ENCODE measurements at places on chromosomes 5 and 9.

- no peak for DNase-seq
Observed at GRCh38 chr5:149405550-149406202, 26.6 kb upstream of the IL17B start.

DNA sequence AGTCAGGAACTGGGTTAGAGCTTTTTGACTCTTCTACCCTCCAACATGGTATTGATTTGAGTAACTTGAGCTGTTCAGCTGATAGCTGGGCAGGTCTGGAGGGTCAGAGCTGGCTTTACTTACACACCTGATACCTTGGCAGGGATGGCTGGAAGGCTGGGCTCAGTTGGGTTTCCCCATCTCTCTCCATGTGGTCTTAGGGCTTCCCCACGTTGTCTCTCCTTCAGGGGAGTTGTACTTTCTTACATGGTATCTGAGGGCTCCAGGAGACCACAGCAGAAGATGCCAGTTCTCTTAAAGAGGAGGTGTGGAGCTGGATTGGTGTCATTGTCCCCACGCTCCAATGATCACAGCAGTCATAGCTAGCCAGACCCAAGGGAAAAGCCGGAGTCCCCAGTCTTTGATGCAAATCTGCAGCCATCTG lies 25.6 kb downstream of the ISOC1 start:
- no peak for DNase-seq

GRCh38 chr5:136772491-136772890 lies 407.1 kb upstream of the TRPC7 start:
- no peak for DNase-seq

DNA sequence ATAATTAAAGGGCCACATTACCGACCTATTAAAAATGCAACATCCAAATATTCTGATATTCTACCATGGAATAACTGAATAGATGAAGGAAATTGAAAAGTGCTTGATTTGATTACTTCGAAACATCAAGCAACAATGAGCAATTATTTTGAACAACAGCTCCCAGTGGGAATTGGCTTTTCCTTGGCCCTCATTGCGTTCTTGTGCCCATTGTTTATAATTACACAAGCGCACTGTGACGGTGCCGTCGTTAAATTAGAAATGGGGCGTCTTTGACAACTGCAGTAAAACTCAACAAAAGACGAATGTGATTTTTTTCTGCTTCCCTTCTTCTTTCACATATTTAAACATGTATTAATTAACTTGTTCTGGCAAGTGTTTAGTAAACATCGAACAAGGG lies 61.6 kb downstream of the CDH6 start:
- no peak for DNase-seq

- no peak for DNase-seq
Observed at GRCh38 chr5:65307088-65307487, 174.6 kb downstream of the ADAMTS6 start.

DNA sequence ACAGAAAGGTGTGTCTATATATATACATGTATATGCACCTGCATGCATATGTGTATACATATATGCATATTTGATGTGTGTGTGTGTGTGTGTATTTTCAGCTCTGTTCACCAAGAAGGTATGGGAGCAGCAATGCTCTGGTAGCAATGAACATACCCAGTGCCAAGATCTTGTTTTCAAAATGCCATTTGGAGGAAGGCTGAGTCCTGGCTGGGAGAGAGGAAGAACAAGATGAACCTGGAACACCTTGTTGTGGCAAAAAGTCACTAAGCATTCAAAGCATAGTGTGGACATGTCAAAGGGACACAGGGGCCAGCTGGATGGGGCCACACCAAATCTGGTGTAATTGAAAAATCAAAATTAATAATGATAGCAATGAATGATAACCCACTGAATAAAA lies 31.8 kb upstream of the NEK6 start:
- DNase-seq, result no peak

DNA sequence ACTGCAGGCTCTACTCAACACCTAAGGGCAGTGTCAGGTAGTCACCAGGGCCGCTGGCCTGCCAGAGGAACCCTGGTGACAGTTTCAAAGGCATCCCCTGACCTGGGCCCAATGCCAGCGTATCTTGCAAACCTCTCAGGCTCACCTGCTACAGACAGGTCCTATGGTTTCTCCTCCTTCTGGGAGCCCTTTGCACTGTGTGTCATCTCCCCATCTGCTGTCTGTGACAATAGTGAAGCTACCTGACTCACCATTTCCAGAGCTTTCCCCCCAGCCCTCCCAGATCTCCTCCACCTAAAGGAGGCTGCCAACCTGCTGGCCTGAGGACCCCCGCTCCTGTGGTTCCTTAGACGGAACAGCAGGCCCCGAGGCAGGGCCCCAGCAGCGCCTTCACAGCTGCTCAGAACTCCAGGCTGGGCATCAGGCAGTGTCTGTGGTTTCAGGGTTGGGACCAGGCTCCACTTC lies 203.1 kb downstream of the FSTL4 start:
- peak; percentile 78 for DNase-seq

GRCh38 chr9:16223074-16223871 lies 647.2 kb downstream of the BNC2 start:
- DNase-seq, result no peak

DNA sequence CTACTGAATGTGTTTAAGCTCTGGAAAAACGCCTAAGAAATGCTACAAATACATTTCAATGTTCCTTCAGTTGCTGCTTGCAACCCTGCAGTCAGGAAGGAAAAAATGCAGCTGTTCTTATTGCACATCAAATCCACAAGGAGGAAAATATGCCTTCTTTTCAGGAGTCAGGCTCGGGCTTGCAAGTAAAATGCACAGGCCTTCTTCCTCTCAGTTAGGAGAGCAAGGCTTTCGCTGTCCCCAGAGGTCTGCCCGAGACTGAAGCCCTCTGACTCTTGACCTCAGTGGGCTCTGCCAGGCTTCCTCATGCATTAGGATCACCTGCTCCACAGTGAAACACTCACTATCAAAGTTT lies 899 bp upstream of the SHC3 start:
- DNase-seq, result no peak

GRCh38 chr9:36035006-36035405 lies 1.7 kb upstream of the RECK start:
- DNase-seq, result no peak

DNA sequence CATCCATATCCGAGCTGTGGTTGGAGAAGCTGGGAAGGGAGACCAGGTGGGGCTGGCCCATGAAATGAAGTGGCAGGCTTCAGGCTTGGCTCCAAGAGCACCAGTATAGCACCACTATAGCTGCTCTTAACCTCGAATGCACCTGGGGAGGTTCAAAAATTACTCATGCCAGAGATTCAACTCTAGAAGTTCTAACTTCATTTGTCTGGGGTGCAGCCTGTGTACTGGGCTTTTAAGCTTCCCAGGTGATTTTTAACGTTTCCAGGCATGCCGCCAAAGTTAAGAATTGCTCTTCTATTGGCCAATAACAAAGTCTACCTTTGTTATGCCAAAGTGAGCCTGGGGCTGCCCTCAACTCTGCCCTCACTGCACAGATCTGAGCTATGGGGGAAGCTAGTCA lies 458 bp downstream of the PRSS3 start:
- no peak for DNase-seq

DNA sequence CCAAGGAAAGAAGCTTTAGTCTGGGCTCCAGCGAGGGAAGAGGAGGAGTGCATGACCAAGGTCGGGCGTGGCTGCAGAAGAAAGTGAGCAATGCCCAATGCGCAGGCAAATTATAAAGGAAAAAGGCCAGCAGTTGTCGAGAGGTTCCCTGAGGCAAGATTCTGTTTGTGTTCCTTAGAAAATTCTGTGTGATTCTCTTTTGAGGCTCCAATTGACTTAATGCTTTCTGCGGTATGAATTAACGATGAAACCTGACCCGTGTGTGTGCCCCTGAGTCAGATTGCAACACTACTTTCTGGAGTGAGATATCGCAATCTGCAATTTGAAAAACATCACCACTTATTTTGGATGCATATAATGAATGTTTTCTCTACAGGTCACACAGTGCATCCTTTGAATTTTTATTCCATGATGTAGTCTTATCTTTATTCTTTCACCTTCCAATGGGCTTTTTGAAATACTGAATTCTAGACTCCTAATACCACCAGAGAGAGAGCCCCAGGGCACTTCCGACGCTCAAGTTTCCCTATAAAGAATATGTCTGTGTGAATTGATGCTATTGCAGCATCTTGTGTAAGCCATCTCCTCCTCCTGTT lies 117.9 kb upstream of the IL6ST start:
- DNase-seq, result no peak

DNA sequence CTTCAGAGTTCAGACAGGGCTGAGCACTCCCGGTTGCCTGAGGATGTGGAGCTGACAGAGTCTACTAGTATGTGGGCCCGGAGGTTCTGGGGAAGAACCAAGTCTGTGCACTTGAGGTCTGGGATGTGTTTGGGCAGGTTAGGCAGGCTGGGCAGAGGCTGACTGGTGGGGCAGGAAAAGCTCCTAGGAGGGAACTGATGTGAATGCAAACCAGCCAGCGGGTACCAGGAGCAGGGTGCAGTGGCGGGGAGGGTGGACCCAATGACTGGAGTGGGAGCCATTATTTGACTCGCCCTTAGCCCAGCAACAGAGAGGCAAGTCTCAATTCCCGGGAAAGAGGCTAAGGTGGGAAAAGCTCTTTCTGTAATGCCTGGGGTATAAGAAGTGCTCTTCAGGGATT lies 419.9 kb upstream of the DAP start:
- DNase-seq, result no peak

- DNase-seq, result no peak
Observed at GRCh38 chr9:69519470-69520240, 152.5 kb downstream of the APBA1 start.

DNA sequence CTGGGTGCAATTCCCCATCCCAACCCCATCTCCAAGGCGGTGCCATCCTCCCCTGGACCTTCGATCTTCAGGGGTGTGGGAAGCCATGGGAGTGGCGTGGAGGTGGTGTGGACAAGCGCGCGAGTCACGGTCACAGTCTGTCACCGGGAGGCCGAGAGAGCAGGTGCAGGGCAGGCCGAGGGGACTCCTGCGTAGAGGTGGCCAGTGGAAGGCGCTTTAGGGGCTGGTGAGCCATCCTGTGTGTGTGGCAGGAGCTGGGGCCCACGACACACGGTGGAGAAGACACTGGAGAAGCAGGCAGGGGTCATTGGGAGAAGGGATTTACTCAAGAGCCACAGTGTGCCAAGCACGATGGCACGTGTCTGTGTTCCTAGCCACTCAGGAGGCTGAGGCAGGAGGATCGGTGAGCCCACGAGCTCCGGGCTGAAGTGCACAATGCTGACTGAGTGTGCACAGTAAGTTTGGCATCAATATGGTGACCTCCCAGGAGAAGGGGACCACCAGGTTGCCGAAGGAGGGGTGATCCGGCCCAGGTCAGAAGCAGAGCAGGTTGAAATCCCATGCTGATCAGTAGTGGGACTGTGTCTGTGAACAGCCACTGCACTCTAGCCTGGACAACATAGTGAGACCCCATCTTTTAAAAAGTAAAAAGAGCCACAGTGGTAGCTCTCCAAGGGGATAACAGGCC lies 145.1 kb upstream of the PHYKPL start:
- no peak for DNase-seq

DNA sequence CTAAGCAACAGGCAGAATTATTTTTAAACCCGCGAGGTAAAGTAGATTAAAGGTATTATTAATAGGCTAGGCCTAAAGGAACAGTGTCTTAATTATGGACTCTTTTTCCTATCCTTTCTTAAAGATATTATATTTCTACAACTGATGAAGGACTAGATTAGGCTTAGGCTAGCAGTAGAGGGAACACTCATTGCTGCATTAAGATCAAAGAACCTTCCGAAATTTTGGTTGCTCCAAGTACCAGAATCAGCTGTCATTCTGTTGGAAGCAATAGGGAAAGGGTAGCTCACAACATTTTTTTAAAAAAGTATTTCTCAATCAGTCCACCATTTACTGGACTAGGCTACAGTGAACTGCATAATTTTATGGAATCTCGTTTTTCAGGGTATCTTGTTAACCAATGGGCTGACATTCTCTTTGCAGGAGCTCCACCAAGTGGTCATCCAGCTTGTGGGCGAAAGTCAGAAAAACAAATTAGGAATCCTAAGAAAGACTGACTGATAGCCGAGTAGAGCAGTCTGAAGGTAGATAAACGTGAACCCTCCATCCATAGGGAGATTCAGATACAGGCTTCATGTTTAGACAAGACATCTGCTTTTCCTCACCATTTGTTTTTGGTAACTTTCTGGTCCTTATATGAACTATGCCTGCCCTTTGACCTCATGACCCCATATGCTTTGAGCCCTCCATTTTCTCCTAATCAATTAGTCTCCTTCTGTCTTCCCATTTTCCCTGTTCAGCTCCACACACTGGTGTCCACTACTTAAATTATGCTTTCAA lies 103.6 kb upstream of the CHD1 start:
- DNase-seq, result no peak

DNA sequence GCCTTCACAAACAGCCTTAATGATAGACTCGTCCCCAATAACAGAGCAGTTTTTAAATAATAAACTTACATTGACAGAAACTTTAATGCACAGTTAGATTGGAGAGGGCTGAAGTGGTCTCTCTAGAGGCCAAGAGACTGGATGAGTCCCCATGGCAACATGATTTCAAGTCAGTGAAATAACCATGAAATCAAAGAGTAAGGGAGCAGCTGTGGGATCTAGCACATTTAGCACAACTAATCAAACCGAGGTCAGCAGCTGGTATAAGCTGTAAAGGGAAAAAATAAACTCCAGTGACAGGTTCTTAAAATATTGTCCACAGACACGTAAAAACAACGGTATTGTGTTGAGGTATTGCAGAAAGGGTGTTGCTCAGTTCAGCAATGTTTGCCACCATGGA lies 916.6 kb downstream of the DNAH5 start:
- no peak for DNase-seq

GRCh38 chr9:97866848-97867247 lies 13.8 kb downstream of the FOXE1 start:
- DNase-seq, result no peak

- no peak for DNase-seq
Observed at GRCh38 chr5:17147170-17147569, 70.3 kb upstream of the BASP1 start.

DNA sequence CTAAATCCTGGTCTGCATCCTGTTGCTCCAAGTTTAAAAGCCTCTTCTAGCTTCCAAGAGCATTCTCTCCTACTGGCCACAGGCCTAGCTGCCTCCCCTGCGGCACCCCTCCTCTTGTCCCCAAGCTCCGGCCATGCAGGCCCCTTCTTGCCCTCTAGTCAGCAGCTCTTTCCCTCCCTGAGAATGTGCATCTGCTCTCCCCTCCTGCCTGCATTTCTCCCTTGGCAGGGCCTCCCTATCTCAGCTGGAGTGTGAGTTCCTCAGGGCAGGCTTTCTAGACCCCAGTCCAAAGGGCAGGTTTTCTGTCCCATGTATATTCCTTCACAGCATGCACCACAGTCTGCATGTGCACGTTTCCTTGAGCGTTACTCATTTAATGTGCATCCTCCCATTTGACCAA lies 24.6 kb upstream of the BARX1 start:
- no peak for DNase-seq

All from osteocyte (in vitro differentiated cells).